ENCODE measurements at places on chromosomes 2 and 18.

DNA sequence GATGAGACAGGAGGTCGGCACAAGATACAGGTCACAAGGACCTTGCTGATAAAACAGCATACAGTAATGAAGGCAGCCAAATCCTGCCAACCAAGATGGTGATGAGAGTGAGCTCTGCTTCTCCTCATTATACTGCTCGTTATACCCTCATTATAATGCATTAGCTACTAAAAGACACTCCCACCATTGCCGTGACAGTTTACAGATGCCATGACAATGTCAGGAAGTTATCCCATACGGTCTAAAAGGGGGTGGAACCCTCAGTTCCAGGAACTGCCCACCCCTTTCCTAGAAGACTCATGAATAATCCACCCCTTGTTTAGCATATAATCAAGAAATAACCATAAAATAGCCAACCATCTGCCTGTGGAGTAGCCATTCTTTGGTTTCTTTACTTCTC lies 224.2 kb downstream of the RBM43 start:
- no peak for DNase-seq

- no peak for DNase-seq
These were observed 10.6 kb downstream of the PLEKHB2 start for GRCh38 chr2:131115752-131116151.

DNA sequence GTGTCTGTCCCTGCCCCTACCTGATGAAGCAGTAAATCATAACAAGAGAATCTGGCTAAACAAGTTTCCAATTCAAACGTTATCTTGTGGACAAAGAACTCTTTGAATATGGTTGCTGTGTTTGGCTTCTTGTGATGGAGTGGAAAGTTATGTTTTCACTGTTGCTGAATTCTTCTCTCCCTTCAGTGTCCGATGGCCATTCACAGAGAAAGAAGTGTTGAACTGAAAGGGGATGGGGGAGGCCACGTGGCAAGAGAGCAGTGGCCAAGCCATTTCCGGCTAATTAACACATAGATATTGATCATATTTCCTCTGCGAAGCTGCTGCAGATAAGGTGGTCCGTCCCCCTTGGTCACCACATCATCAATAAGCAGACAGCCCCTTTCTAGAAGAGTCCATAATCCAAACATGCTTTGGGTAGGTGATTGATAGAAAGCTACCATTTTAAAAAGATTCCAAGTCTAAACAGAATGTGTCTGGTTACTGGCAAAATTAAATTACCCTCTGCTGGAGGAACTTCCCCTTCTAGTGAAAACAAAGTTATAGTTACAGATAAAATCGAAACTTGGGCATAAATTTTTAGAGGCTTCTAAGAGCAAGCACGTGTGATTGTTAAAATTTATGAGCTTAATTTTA lies 36.9 kb upstream of the FZD7 start:
- no peak for DNase-seq

GRCh38 chr2:70936165-70936978 lies 672 bp downstream of the ATP6V1B1 start:
- DNase-seq = no peak

DNA sequence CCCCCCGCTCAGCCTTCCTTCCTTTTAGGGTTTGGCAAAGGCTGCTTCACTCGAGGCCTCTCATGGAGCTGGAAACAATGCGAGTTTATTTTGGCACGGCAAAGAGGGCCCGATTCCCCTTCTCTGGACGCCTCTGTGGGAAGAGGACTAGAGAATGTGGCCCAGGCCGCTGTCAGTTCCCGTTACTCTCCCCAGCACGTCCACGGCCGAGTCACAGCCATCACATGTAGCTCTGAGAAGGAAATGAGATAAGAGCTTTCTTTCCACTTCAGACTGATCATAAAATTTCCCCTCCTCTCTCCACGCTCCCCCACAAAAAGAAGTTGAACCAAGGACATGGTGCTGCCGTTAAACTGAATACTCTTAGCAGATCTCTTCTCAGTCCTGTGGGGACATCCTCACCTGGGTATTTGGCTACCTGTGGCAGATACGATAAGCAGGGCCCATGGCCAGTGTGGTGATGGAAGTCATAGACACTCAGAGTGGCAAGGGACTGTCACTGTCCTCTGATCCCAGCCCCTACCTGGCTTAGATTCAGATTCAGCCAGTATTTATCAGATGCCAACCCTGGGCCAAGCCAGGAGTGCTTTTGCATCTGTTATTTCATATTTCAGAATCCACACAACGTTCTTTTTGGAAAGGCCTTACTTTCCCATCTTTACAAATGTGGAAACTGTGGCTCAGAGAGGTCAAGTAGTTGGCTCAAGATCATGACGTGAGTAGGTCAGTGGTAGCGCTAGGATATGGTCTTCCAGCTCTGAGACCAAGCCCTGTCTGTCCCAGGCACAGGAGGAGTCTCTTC lies 101.2 kb downstream of the MCFD2 start:
- no peak for DNase-seq

GRCh38 chr2:177448031-177448430 lies 55.5 kb downstream of the AGPS start:
- DNase-seq = no peak

- no peak for DNase-seq
These were observed 81.3 kb upstream of the PELI1 start for GRCh38 chr2:64225491-64225890.

- DNase-seq = no peak
These were observed 119.6 kb upstream of the ITGA6 start for GRCh38 chr2:172307800-172308199.

DNA sequence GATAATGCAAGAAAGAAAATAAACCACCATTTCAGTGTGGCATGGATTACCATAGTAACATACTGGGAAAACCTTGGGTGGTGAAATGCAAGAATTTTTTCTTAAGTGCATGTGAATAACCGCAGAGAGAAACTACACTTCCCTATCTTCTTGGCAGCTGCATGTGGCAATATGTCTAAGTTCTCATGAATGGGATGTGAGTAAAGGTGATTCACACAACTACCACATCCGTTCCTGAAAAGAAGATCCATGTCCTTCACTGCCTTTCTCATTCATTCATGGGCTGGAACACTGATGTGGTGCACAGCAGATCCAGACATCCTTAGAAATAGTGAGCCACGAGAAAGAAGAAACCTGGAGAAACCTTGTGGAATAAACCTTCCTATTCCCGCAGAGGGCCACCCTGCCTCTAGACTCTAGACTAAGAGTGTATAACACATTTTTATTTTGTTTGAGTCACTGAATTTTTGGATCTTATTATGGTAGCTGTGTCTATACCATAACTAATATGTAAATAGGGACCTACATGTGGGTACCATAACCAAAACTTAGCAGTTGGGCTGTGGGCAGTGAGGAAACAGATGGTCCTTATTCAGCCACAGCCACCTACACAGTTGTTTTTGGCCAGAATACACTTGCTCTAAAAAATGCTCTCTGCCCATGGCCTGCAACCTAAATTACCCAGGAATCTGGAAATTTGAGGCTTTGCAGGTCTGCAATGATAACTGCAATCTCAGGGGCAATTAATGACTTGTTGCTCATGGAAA lies 573.3 kb downstream of the LRP1B start:
- no peak for DNase-seq

DNA sequence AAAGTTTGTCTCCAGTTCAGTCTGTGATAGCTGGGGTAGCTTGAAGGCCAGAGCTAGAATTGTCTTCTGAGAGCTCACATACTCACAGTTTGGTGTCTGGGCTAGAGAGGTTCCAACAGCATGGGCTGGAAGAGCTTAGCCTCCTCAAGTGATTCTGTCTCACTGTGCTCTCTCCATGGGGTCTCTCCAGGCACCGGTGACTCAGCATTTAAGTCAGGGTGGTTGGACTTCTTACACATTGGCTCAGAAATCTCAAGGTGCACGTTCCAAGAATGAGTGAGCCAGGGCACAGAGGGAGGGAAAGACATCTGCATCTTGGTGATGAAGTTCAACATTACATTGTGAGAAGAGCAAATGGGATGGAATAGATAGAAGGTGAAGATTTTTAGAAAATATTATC lies 207.3 kb upstream of the DDX18 start:
- DNase-seq = no peak

GRCh38 chr2:179335732-179336131 lies 71.1 kb upstream of the SESTD1 start:
- no peak for DNase-seq

GRCh38 chr2:128832946-128833663 lies 514.4 kb upstream of the HS6ST1 start:
- DNase-seq = no peak

- DNase-seq = peak; percentile 30
These were observed 4.6 kb upstream of the ARID5A start for GRCh38 chr2:96531872-96532505.

DNA sequence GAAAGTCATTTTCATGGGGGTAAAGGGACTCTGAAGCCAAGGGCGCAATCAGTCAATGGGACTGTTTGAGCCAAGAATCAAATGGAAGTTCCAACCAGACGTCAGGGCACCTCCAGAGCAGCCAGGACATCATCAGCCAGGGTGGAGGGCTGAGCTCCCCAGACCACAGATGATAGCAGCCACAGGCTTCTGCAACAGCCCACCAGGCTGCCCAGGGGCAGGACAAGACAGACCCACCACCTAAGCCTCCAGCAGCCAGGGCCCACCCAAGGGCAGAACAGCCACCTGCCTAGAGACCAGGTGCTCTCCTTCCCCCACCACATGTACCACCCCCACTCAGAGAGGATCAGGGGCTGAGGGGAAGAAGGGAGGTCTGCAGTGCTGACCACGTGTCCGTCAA lies 53.8 kb upstream of the SLC66A3 start:
- no peak for DNase-seq

DNA sequence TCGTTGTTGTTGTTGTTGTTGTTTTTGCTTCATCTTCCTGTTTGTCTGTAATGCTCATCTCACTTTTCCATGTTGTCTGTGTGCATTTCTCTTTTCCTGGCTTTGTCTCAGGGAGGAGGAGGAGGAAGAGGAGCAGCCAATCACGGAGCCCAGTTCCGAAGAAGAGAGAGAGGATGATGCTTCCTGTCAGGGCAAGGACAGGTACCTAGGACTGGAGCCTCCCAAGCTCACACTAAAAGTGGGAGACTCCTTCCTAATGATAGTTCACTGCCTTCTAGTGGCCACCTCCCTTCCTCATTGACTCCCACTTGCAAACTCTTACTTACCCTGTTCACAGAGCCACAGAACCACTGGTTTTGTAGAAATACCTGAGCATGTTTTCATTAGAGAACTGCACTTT lies 179.6 kb downstream of the TPGS2 start:
- no peak for DNase-seq

- no peak for DNase-seq
These were observed 33.9 kb downstream of the INO80C start for GRCh38 chr18:35463827-35464226.

- no peak for DNase-seq
These were observed 5.7 kb upstream of the ALS2 start for GRCh38 chr2:201786471-201786870.

GRCh38 chr2:178016612-178017011 lies 56.0 kb downstream of the PDE11A start:
- DNase-seq = no peak

DNA sequence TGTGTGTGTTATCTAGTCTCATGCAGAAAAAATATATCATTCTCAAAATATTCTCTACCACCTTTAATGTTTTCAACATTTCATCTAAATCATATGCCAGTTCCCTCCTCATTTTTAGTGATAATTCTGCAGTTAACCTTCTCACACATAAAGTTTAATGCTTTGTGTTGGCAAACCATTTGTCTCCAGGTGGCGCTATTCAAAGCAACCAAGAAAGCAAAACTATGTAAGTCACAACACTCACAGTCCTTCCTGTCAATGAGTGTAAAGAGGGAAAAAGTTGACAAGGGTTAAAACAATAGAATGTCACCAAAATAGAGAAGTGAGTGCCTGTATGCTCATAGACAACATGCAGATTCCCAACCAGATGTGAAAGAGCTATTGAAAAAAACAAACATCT lies 961.6 kb upstream of the LRRTM1 start:
- DNase-seq = peak; percentile 9

All from neuronal stem cell (in vitro differentiated cells).